ENCODE measurements at places on chromosomes 6 and 20.
A peak's percentile ranks its signal among the peaks of the same experiment; 100 is the strongest.

DNA sequence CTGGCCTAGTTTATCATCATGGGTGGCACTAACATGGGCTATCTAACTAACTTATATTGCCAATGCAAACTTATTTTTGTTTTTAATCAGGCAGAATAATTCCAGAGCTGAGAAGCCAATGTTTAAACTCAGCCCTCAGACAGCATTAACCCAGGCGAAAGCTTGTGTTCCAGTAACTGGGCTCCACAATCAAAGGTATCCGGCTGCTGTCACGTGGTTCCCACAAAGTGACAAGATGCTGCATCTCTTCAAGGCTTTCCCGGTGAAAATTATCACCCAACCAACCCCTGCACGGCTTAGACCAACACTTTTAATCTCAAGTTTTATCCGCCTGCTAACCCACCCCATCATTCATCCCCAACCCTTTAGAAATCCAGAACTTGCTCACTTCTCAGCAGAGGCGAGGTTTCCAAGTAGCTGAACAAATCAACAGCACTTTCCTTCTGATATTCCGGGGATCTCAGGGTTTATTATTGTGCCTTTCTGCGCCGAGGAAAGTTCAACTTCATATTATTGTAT is 885 bp downstream of the MTCL3 start:
- no peak for DNase-seq

DNA sequence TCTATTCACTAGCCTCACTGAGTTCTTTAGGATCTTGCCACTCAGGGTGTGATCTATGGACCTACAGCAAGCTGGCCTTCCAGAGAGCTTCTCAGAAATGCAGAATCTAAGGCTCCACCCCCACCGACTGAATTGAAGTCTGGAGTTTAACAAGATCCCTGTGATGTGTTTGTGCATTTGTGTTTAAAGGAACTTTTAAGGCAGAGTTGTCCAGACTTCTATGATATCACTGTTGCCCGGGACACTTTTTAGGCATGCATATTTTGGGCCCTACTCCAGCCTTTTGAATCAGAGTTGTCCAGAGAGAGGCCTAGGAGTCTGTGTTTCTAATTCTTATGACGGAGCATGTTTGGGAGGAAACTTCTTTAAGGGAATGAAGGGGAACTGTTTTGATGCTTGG is 232.3 kb downstream of the QKI start:
- no peak for DNase-seq

DNA sequence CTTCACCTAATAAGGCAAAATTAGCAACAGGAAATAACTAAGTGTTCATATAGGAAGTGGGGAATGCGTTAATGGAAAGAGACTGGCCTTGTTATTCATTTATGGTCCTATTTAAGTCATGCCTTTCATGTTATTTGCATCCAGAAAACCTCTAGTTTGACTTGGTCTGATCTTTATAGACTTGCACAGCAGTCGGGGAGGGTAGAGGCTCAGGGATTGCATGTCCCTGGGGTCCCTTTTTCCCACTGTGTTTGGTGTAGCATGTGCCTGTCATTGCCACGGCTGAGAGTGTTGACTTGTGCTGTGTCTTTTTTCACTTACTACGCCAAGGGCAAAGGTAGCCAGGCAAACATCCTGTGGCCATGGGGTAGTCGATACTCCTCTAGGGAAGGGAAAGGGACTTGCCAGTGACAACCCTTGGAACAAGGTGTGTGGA is 105.4 kb upstream of the RIN2 start:
- peak; percentile 16 for DNase-seq

GRCh38 chr20:59139998-59140397 is 23.6 kb upstream of the ZNF831 start:
- no peak for DNase-seq

DNA sequence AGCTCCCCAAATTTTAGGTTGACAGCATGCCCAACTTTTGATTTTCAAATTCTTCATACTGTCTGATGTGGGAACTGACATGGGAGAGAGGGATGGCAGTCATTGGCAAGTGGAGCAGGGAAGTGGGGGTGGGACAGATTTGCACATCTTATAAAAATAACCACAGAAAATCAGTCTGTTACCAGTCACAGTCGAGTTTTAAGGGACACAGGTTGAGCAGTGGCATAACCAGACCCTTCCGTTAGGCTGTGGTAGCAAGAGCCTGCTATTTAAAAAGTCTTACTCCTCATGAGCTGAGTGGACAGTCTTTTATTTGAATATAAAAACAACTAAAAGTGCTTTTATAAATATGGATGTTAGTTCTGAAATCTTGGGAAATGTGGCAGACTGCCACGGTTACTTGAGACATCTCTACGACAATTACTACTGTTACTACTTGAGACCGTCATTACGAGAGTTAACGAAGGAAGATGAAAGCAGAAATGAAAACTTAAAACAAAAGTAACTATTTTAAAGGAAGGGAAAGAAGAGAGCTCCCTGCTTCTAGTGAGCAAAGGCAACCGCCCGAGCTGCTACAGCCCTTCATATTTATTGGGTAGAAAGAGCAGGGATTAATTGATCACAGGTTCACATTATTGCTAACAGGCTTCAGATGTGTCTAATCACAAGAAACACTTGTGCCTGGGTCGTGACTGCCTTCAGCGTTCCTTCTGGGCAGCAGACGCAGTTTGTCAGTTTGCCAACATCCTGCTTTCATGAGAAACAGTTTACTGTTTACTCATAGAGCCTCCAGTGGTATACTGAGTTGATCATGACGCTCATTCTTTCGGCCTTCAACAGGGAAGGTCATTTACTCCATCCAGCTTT is 71.3 kb downstream of the EFHC1 start:
- DNase-seq: peak; percentile 58

DNA sequence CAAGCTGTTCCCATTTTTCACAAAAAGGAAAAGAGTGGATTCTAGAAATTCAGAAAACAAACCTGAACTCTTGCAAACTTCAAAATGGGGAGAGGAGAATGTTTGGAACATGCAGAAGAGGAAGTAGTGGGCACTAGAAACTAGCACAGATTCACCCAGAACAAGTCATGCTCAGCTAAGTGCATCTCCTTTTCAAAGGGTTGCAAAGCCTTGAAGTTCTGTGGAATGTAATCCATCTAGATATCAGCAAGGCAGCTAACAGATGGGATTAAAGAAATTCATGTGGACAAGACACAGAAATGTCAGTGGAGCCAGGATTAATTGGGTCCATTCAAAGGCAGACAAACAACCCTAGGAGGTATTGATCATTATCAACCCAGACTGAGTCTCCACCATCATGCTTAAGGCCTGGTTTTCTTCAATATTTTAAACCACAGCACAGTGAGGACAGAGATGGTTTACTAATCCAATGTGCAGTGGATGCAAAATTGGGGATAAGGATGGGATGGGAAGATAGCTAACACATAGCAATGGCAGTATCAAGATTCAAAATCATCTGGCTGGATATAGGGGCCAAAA is 31.3 kb downstream of the KCNK5 start:
- no peak for DNase-seq

- DNase-seq: no peak
Measured at GRCh38 chr20:62744741-62745191, 36.1 kb downstream of the NTSR1 start.

GRCh38 chr6:3175715-3176402 is 18.5 kb upstream of the TUBB2A start:
- DNase-seq: no peak

DNA sequence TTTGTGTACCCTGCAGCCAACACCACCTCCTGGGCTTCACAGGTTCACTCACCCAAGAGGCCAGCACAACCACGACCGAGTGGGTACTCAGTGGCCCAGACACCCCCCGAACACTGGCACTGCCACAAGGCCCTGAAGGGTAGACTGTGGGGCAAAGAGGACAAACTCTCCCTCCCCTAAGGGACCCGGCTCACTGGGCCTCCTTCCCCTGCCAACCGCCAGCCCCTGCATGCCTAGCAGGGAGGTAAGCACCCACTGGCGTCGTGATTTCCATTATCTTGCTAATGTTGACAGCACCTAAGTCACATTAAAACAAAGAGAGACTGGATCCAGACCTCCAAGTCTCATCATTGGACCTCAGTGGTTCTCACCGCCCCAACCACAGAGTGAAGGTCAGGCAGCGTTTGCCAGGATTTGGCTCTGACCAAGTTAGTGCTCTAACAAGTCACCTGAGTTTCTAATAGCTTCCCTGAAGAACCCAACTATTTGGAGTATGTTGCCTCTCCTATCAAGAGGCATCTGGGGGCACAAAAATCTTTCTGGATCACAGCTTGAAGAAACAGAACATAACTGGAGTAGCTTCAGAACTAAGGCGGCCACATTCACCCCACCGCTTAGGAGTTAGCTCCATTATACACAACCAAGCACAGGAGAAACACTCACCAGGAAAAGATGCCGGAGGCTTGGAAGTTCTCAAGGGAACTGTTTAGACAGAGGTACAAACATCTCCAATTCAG is 14.0 kb upstream of the APMAP start:
- no peak for DNase-seq

DNA sequence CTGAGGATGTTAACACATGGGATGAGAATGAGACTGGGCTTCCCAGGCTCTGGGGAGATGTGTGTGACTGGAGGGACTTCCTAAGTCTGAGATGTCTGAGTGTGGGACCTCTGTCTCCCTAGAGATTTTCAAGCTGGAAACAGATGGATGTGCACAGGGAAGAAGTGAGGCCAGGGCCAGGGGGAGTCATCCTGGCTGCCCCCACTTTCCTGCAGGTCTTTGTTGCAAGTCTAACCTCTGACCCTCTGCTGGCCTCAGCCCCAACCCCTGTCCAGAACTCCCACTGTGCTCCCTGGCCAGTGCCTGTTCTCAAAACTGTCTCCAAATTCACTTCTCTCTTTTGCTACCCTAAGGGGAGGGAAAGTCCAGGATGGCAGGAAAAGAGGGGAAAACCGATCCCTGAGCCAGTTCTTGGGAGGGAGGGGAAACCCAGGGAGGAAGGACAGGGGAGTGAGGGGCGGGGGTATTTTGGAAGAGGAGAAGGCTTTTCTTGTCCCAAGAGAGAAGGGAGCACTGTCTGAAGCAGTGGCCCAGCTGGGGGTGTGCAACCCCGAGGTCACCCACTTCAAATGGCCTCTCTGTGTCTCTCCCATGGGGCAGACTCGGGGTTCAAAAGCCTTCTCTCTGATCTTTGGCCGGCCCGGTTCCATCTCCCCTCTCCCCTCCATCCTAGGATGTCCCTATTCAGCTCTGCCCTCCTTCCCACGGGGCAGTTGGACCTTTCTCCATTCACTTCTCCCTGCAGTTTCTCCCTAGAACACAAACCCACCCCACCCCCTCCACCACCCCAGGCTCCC is 3.1 kb downstream of the PPP1R18 start:
- no peak for DNase-seq

- no peak for DNase-seq
Measured at GRCh38 chr20:35317416-35318210, 25.4 kb upstream of the FAM83C start.

GRCh38 chr20:47059536-47059935 is 164.9 kb downstream of the EYA2 start:
- DNase-seq: no peak

- DNase-seq: no peak
Measured at GRCh38 chr20:39082622-39083398, 120.7 kb downstream of the DHX35 start.

DNA sequence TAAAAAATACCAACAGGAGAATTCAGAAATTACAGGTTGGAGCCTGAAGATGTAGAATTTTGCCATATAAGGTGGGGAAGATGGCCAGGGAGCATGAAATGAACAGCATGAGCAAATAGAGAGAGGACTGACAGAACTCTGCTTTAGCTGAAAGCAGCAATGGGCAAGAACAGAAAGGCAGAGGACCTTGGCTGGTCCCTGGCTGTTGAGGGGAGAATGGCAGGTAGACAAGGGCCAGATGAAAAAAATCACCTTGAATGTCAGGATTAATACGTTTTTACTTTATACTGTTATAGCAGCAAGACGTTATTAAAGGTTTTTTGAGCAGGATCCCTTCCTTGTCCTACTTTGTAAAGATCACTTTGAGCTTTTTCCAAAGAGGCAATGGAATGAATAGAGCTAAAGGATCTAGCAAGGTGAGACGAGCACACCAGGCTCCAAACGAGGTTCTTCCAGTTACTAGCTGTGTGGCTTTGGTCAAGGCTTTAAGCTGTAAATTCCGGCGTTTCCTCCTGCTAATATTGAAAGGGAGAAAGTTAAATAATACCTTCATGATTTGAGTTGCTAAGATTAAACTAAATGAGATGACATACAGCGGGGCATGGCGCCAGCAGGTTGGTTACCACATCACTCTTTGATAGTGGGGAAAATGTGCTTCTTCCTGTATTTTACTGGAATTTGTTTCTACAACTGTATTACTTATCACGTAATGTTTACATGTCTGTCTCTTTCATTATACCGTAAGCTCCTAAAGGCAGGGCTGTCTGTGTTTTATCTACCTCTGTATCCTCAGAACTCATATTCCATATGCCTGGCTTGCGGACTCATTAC is 776 bp downstream of the PPIL1 start:
- no peak for DNase-seq

GRCh38 chr6:93721386-93722048 is 302.2 kb upstream of the EPHA7 start:
- no peak for DNase-seq

GRCh38 chr6:26131618-26132017 is 44.4 kb downstream of the HFE start:
- no peak for DNase-seq

- no peak for DNase-seq
Measured at GRCh38 chr20:38193586-38194105, 28.6 kb upstream of the TGM2 start.

- DNase-seq: no peak
Measured at GRCh38 chr6:38153076-38153797, 333.7 kb downstream of the ZFAND3 start.

DNA sequence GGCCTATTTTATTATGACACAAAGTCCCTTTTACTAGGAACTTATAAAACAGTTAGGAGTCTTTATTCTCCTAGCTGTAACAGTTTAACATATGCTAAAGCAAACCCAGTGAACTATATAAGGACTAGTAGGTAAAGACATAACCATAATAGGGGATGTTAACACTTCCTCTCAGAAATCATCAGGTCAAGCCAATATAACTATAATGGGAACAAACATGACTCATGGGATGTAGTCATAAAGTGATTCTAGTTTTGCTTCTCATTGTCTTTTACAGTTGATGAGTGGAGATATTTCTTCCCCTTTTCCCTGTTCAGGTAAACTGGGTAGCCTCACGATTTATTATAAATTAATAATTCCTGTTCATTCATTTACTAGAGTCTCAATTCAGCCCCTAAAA is 9.7 kb downstream of the PTCHD4 start:
- no peak for DNase-seq

DNA sequence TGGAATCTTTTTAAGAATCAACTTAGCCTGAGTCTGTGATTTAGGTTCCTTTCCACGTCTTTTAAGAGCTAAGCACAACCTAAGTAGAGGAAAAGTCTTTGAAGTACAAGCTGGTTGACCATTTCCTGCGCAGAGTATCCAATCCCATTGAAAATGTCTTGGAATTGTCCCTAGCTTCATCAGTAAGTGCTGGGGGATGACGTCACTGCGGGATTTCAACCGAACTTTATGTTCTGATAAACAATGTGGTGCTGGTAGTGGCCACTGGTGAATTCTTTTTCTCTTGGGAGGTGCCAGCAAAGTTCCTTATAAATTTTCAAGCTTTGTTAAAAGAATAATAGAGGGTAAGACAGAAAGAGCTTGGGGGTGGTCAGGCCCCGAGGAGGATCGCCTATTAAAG is 69.2 kb downstream of the PDE7B start:
- no peak for DNase-seq
